ENCODE measurements at places on chromosomes 4 and X.

DNA sequence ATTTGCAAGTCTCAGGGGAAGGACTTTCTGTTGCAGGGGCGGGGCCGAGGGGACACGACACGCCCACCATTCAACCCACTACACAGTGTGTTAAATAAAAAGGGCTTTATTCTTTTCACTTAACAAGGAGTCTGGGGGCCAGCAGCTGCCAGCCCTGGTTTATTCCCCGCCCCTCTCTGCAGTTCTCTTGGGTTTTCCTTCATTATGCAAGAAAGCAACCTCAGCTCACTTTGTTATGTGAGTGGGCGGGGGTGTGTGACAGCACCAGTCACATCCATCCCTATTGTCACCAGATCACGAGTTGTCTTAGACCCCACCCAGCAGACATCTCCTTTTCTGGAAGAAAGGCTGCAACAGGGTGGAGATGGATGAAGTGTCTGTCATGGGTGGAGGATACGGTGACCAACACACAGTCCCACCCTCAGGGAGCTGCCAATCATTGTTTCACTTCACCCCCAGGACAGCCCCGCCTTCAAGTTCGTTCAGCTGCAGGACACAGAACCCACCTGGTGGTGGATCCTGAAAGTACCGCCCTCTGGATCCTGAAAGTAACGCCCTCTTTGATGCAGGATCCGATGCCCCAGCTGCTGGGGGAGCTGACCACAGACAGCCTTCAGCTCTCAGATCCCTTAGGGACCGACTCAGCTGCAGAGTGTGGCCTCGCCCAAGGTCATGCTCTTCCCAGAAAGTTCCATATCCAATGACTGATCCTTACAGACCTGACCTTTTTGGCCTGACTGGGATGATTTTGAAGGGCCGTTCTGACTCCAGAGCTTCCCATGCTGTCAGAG lies 79.6 kb downstream of the SMIM20 start:
- peak; percentile 34 for DNase-seq

DNA sequence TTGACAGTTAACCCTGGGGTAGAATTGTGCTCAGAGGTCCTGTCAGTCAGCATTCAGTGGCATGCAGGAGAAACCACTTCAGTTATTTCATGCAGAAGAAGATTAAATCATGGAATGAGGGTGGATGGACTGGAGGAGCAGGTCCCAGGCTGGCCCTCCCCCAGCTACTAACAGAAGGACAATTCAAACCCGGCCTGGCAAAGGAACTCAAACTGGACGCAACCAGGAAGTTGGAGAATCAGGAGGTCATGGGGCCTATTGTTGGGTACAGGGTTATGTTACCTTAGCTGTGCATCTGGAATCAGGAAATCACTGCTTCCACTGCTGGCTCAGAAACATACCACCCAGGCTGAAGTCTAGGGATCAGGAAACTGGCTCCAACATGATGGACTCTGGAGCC lies 121.4 kb downstream of the GPAT3 start:
- DNase-seq: no peak

GRCh38 chr4:156957556-156957955 lies 14.0 kb downstream of the PDGFC start:
- DNase-seq: no peak

GRCh38 chr4:20724915-20725314 lies 24.7 kb downstream of the PACRGL start:
- DNase-seq: no peak

- no peak for DNase-seq
Measured at GRCh38 chrX:133869270-133869669, 116.1 kb downstream of the GPC3 start.

GRCh38 chr4:48699475-48699874 lies 80.6 kb downstream of the FRYL start:
- no peak for DNase-seq

GRCh38 chrX:123581586-123581985 lies 151.3 kb downstream of the THOC2 start:
- no peak for DNase-seq

- DNase-seq: no peak
Measured at GRCh38 chr4:2694691-2695090, 61.4 kb downstream of the TNIP2 start.

- no peak for DNase-seq
Measured at GRCh38 chrX:14386981-14387380, 142.4 kb upstream of the GLRA2 start.

GRCh38 chr4:30839583-30840520 lies 119.7 kb downstream of the PCDH7 start:
- DNase-seq: no peak

DNA sequence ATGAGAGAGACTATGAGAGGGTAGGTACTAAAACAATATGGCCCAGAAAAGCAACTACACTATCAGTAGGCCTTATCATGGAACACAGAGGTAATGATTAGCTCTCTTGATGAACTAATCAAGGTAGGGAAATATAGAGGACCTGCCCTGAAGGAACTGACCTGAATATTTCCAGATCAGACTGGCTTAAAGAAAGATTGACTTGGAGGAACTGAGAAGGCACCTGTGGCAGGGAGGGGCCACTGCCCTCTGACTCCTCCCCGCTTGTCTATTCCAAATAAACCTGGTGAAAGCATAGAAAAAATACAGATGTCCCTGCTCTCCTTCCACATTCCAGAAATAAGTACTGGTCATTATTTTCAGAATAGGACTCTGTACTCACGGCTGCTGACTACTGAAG lies 5.5 kb downstream of the RPS6KA6 start:
- no peak for DNase-seq

GRCh38 chr4:106287353-106287969 lies 28.5 kb downstream of the TBCK start:
- no peak for DNase-seq

- no peak for DNase-seq
Measured at GRCh38 chr4:165384598-165384997, 5.8 kb downstream of the CPE start.

DNA sequence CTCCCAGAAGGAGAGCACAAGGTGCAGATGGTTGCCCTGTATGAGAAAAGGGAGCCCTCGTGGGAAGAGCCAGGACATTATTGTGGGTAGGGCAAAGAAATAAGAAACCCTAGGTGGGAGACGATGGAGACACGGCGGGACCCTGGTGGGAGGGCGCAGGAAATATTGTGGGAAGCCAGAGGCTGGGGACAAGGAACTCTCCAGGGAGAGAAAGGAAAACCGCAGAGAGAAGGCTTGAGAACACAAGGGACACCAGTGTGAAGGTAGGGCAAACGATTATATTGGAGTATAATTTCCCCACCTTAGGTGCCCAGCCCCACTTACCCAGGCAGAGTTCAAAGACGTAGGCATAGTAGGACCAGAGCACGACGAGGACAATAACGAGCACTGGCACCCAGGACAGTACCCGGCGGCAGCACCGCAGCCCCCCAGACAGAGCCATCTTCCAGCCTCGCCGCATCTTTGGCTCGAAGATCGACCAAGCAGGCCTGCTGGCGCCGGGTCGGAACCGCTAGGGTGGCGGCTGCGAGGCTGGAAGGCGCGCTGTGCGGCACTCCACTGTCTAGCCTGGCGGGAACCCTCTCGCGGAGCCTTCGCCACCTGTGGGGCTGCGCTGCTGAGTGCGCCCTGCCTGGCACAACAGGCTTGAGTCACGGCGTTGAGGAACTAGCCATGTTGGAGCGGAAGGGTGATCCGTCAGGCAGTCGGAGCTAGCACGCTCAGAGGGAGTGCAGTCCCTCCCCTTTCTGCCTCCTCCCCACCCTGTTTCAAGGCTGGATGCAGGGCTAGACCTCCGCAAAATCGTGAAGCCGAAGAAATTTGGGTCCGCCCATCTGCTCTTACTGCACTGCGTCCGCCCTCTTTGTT lies at the start of gene ZDHHC15:
ZDHHC15 (minus strand) TSS at position 473 of the 867 bp plus-strand sequence; CDS start at position 460, 13 bp downstream.
- DNase-seq: no peak

DNA sequence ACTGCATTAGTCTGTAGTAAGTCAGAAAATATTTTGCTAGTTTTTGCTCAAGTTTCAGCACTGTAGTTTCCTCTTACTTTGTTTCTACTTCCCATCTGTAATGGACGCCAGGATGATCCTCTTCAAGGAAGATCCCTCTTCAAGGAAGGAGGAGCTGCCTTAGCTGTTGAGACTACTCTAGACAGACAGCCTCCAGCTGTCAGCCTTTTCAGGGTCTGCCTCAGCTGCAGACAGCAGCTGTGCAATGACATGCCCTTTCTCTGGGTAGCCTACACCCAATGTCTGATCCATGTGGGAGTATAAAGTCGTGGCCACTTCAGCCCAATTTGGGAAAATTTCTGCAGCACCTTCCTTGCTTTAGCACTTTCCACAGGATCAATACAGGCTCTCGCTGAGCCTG lies 281.0 kb upstream of the MAOA start:
- DNase-seq: no peak

- no peak for DNase-seq
Measured at GRCh38 chr4:89336818-89337420, 29.3 kb upstream of the GPRIN3 start.

GRCh38 chr4:153071958-153072598 lies 132.2 kb upstream of the TRIM2 start:
- DNase-seq: no peak

DNA sequence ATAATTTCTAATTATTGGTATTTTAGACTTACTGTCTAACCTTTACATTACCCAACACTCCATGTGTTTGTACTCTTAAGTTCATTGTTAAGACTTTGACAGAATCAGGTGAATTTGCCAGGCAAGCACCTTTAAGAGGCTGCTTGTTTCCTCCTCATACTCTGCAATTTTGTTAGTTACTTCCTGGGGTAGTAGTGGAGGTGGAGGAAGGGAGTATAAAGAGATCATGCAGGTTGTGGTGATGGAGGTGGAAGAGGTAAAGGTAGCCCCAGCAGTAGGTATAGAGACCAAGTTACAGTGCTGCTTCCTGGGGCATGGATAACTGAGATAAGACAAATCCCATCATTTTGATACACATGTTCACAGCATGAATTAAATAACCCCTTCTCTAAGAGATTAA lies 6.7 kb downstream of the WDR44 start:
- no peak for DNase-seq

- DNase-seq: no peak
Measured at GRCh38 chr4:122687531-122688061, 44.9 kb upstream of the BBS12 start.

GRCh38 chrX:124338733-124339514 lies 6.5 kb downstream of the TEX13D start:
- DNase-seq: no peak

DNA sequence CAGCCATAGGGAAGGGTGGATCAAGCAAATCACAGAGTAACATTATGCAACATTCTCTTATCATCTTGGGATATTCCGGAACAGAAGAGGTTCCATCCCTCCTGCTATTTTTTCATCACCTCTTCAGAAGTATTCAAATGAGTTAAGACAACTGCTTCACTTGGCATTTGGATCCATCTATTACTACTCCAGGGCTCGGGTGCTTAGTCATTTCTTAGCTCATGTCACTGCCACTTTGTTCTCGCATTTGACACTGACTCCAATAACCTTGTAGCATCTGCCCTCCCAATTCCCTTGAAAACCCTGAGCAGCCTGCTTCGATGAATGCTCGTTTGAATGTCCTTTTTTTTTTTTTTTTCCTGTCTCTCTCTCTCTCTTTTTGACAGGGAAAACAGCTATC lies 114.9 kb downstream of the PPARGC1A start:
- no peak for DNase-seq

DNA sequence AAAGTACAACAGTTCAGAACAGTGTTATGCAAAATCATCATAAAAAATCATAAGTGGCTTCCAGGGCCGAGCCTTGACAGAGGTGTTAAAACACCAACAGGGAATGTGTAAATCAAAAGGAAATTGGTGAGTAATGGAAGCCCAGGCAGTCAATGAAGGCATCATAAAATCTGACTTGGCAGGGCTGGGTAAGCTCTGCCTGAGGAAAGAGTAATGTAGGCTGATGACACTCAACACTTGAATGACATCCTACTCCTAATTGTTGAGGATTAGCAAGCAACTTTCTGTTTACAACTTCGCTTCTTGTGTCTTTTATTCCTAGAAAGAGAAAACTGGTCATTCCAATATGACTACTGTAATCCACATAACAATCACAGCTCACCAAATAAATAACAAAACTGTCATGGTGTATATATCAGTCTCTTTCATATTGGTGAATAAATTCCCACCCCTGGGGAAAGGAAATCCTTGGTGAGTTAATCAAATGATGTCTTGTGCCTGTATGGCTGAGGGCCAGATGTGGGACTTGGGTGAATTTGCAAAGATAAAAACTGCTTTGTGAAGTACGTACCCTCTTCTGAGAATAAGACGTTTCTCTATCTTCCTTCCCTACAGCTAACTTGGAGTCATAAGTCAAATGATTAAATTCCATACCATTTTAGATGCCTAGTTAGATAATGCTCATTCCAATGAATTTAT lies 196.8 kb downstream of the DCHS2 start:
- DNase-seq: no peak

DNA sequence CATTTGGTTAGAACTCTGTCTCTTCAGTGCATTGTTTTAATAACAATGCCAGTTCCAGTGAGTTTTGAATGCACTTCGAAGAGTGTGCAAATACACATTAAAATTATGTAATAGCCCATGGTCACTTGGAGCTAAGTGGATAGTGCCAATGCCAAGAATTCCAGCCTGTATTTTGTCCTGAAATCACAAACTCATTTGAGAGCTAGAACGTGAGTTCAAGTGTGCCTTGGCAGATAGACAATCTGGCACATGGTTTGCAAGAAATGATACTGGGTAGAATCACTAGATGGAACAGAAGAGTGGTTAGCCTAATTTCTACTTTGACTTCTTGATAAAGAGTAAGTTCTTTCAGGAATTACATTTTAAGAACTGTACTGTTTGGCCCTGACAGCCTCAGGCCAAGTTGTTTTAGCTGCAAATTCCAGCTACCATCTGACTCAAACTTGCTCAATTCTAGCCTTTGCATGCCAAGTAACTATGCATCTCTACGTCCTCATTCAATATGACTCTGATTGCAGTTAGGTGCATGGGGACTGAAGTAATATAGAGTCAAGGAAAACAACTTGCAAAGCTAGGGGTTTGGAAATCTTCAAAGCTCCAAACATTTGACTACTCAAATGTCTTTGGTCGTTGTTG lies 131.9 kb upstream of the SMIM31 start:
- DNase-seq: no peak

DNA sequence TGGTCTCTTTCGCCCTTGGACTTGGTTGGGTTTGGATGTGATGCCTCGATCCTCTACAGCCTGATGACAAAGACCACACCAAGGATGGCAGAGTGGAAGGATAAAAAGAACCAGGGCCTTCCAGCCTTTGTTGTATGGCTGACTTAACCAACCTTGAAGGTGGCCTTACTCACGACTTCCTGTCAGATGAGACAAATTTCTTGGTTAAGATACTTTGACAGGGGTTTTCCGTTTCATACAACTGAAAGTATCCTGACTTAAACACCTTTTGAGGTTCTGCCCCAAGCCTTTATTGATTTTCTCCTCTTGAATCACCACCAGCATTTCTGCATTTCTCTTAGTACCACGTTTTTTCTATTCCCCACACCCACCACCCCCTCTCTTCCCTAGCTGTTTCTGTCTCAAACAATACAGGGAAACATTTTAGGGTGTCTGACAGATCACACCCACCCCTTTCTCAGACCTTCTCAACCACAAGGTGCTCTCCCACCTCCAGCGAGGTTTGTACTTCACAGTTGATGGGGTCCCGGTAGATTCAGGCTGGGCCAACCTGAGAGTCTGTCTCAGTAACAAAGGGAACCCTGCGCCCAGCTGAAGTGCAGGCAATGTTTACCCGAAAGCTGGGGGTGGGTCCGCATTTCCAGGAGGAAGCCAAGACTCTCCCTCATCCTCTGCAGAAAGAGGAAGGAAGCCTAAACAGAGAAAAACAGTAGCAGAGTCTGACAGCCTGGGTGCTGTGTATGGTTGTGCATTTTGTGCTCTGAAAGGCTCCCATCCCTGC lies 5.0 kb upstream of the TSPAN5 start:
- DNase-seq: no peak

GRCh38 chr4:139922406-139923024 lies 231.5 kb downstream of the MAML3 start:
- no peak for DNase-seq

GRCh38 chr4:1582227-1582626 lies 101.9 kb downstream of the FAM53A start:
- DNase-seq: no peak
